ENCODE measurements at places on chromosomes 7 and 10. TPM values are rescaled to one million over a fixed set of nuclear protein-coding genes. Genes with fewer than 3 reads are reported as not detected.

Gene HPSE2
- 0.41 TPM for polyA plus RNA-seq

Gene ADAM22
- polyA plus RNA-seq: 5.6 TPM

Gene CYP3A7
- not detected for polyA plus RNA-seq

Gene AKR1C3
- 6.9 TPM for polyA plus RNA-seq

Gene HOGA1
- 0.57 TPM for polyA plus RNA-seq

Gene SFTPA1
- not detected for polyA plus RNA-seq

Gene PLCE1
- 0.06 TPM for polyA plus RNA-seq

Gene NODAL
- 2.0 TPM for polyA plus RNA-seq

Gene TACC2
- polyA plus RNA-seq: 21.2 TPM

Gene C10orf105
- 0.71 TPM for polyA plus RNA-seq

Gene RBP3
- polyA plus RNA-seq: not detected

Gene PNLIP
- not detected for polyA plus RNA-seq

Gene ZMIZ1
- polyA plus RNA-seq: 8.1 TPM

Gene NUTM2B
- 0.27 TPM for polyA plus RNA-seq

Gene CFAP69
- polyA plus RNA-seq: 1.00 TPM

All from H1 (cell line).